ENCODE measurements at places on chromosomes 3 and 15. TPM values are rescaled to one million over a fixed set of nuclear protein-coding genes. Genes with fewer than 3 reads are reported as not detected.

- no peaks in the 10 kb centered on the region for H3K4me1 ChIP-seq
- no peaks in the 10 kb centered on the region for H3K36me3 ChIP-seq
- H3K4me3 ChIP-seq, result no peak overlapping the region
- DNase-seq, result peak; percentile 74
- H3K27ac ChIP-seq, result no peak overlapping the region
Measured at GRCh38 chr3:132343018-132343612, 25.9 kb downstream of the ACP3 start.

- peak overlapping the region; percentile 89 for H3K27ac ChIP-seq
- no peak overlapping the region for H3K4me3 ChIP-seq
- no peaks in the 10 kb centered on the region for H3K36me3 ChIP-seq
- no peak for DNase-seq
- H3K27me3 ChIP-seq, result no peaks in the 10 kb centered on the region
Measured at GRCh38 chr3:148789146-148789545, 38.5 kb upstream of the CPB1 start.

SNTN gene
- not detected for total RNA-seq

- H3K27me3 ChIP-seq, result no peaks in the 10 kb centered on the region
- H3K4me1 ChIP-seq, result peaks cover 5% of the 10 kb centered on the region
- H3K36me3 ChIP-seq, result peaks cover 8% of the 10 kb centered on the region
Measured at GRCh38 chr3:69012800-69013252, 658 bp downstream of the EOGT start.

DNA sequence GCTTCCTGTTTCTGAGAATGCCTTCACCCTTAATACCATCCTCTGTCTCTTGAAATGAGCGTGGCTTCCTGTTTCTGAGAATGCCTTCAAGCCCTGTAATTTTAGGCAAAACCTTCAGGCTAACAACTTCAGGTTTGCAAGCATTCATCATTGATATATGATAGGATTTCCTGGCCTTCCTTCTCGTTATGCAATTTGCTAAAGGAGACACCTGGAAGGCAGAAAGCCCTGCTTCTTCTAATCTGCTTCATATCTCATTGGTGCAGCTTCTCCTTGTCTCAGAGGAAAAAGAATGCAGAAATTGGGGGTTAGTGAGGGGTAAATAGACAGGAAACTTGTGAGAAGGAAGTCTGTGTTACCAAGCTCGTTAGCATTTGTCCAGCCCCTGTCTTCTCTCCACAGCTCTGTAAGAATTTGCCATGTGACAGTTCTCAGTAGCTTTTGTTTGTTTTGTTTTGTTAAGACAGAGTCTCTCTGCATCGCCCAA, 7.3 kb downstream of the ARL6IP5 start:
- H3K4me3 ChIP-seq, result no peak overlapping the region
- H3K36me3 ChIP-seq, result no peaks in the 10 kb centered on the region
- no peak overlapping the region for H3K27ac ChIP-seq
- DNase-seq, result no peak
- H3K27me3 ChIP-seq, result no peaks in the 10 kb centered on the region
- peaks cover 4% of the 10 kb centered on the region for H3K4me1 ChIP-seq

- no peaks in the 10 kb centered on the region for H3K4me1 ChIP-seq
- no peak overlapping the region for H3K27ac ChIP-seq
- DNase-seq, result no peak
- H3K36me3 ChIP-seq, result no peaks in the 10 kb centered on the region
- peak overlapping the region; percentile 85 for H3K4me3 ChIP-seq
Measured at GRCh38 chr3:80771085-80771484, 990.4 kb downstream of the GBE1 start.

- H3K27ac ChIP-seq, result no peak overlapping the region
- H3K4me1 ChIP-seq, result no peaks in the 10 kb centered on the region
- no peak overlapping the region for H3K4me3 ChIP-seq
Measured at GRCh38 chr15:77107531-77108355, 36.8 kb upstream of the TSPAN3 start.

Data from endodermal cell (in vitro differentiated cells).